ENCODE measurements at places on chromosomes 3 and 15.

- no peak for DNase-seq
Measured at GRCh38 chr3:37660782-37661181, 200.9 kb upstream of the CTDSPL start.

DNA sequence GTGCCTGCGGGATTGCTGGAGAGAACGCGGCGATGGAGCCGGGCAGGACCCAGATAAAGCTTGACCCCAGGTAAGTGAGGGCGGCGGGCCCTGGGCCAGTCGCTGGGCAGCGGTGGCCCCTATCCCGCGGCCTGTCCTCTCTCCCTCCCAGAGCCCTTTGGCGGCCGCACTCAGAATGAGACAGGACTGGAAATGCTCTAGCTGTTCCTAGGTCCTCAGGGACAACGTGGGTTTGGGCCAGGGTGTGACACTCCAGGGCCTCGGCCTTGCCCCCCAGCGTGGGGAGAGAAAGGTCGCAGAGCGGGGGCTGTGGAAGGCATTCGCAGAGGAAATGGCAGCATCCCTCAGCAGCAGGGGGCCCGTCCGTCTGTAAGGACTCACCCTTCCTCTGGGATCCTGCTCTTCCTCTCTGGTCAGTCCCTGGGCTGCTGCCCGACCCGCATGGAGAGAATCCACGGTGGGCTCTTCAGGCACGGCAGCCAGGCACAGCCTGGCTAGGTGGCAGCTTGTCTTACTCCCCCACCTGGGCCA, 412 bp downstream of the SLC51A start:
- no peak for DNase-seq

GRCh38 chr3:150015901-150016300, 45.2 kb upstream of the PFN2 start:
- DNase-seq: no peak

- DNase-seq: no peak
Measured at GRCh38 chr3:19046440-19046839, 101.9 kb upstream of the KCNH8 start.

DNA sequence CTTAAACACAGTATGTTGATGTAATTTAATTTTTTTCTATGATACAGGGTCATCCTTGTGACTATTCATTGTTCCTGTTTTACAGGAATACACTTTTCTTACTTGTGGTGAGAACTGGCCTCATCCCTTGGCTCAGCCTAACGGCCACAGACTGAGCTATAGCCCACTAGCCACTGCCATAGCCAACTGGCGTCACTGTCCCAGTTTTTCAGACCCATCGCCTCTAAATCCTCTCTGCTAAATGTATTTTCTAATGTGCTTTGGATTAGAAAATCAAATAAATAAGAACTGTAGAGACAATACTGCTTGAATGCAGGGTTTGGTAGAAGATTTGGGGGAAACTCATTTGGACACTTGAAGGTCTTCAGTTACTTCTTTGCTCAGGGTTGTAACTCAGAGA, 113.1 kb downstream of the TIGIT start:
- no peak for DNase-seq

DNA sequence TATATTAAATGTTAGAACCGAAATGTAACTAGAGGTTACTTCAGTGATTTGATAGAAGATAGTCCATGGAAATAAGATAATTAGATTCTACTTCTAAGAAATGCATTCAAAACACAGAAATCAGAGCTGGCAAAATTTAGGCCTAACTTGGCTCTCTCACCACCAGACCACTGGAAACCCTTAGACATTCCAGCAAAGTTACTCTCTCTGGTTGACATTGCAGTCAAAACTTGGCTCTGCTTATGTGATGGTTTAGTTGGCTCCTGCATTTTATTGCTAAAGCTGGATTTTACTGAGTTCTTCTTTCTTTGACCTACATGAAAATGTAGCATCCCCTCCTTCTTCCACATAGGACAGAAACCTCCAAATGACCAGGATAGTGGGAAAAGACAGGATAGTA, 35.4 kb upstream of the CBLB start:
- no peak for DNase-seq

GRCh38 chr3:12479919-12480427, 4.3 kb upstream of the TSEN2 start:
- DNase-seq: no peak

DNA sequence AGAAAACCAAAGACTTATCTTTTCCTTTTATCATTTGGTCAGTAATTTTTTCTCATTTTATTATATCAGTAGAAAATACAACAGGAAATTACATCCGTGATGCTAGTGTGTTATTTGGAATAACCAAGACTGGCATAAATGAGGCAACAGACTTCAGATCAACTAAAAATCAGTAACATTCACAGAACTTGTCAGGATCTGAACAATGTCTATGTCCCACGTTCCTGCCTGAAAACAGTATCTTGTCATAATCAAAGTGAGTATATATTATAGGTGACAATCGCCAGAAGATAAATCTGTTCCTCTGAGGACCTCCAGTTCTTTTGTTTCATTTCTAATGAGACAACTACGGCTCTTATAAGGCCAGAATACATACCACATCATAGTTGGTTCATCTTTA, 41.8 kb downstream of the MYH15 start:
- DNase-seq: no peak

GRCh38 chr3:7947930-7948329, 553.7 kb upstream of the LMCD1 start:
- no peak for DNase-seq

GRCh38 chr3:127478922-127479321, 111.6 kb downstream of the TPRA1 start:
- no peak for DNase-seq

DNA sequence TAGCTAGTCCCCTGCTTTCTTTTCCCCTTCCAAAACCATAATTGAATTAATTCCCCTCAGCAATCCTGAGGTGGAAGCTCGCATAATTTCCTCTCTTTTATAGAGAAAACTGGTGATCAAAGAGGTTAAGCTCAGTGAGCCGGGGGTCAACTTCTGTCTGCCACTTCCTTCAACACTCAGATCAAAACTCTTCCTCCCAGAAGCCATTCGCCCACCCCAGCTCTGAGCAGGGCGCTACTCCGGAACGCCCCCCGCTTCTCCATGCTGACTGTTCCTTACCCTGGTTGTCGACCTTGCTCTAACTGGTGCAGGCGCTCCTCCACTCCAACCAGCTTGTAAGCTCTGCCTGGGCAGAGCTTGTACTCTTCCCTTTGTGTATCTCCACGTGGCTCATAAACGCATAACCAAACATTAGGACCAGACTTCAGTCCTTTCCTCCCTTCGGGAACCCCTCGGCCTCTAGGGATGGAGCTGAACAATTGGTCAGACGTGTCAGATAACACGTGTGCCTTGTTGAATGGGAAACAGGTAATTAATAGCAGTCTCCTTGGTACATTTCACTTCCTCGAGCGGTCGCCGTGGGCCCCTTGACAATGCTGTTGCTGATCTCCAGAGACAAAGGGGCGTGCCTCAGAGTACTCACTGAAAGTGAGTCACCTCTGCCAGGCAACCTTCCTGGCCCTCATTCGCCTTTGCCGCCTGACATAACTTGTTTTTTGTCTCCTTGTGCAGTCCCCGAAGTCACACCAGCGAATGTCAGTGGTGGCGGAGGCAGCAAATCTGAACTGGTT, 71.8 kb downstream of the IL5RA start:
- no peak for DNase-seq

- DNase-seq: no peak
Measured at GRCh38 chr15:67095912-67096311, 30.5 kb downstream of the SMAD3 start.

GRCh38 chr15:93223803-93224202, 134.8 kb upstream of the RGMA start:
- no peak for DNase-seq

- DNase-seq: no peak
Measured at GRCh38 chr15:70240820-70241430, 143.2 kb upstream of the TLE3 start.

All from stimulated activated CD8-positive, alpha-beta memory T cell treated with anti-CD3 and anti-CD28 coated beads, Interleukin-7, amount 100 ng/mL, for 1 hour (primary cell).